ENCODE measurements at places on chromosomes 2 and 18.
A peak's percentile ranks its signal among the peaks of the same experiment; 100 is the strongest.

DNA sequence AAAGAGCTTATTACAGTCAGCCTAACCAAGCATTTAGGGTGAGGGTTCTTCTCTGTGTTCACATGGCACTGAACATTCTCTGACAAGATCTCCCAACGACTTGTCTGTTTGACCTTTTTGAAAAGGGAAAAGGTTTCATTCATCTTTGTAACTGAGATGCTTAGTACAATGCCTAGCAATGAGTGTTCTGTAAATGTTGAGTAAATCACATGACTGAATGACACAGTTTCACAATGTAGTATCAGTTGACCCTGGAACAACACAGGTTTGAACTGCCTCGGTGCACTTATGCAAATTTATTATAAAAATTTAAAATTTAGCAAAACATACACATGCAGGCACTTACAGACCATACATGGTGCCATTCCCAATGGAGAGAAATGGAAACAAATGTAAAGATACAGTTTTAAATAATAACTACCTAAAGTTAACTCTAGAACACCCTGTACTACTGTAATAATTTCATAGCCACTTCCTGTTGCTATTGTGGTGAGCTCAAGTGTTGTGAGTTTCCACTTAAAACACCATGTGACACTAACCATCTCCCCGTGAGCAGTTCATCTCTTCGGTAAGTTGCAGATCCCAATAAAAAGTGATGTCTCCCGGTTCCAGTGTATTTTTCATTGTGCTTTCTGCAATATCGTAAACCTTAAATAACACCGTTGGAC is 34.1 kb upstream of the VWC2L start:
- DNase-seq: no peak

DNA sequence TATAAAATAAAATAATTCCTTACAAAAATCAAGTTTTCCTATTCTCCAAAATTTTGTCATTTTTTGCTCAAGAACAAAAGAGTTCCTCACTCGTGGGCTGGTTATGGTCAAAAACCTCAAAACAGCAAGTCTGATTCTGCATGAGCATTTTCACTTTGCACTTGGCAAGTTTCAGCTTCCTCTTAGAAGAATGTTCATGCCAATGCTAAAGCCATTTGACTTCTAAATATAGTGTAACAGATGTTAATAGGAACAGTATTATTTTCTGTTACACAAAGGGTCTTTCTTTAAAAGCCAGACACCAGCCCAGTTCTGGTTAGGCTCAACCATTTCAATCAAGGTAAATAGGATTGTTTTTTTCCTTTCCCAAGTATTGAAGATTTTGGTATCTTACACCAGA is 261.3 kb upstream of the CCDC68 start:
- DNase-seq: no peak

DNA sequence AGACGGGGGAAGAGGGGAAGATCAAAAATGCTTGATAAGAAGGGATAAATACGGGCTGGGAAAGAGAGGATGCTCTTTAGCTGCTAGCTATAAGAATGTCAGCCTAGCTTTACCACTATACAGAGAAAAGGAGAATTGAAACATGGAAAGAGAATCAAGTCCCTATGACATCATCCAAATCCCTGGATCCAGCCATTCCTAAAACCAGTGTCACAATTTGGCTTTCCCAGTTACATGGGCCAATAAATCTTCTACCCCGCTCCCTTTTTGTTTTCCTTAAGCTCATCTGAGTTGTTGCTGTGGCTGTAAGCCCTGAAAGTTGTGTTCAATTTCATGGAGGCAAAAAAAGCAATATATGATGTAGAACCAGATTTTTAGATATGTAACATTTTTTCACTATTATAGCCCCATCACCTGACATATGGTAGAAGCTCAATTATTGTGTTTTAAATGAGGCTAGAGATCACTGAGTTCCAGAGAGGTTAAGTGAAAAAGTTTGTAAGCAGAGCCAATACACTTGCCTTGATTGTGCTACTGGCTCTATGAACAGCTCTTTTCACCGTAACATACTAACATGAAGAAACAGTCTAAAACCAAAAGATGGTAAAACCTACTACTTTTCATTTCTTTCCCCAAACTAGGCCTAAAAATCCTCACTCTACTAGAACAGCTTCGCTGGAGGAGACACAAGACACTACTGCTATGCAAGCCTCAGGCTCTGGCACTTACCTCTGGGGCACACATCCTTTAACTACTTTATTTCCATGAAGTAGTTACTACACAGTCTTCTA is 4.3 kb downstream of the HNRNPLL start:
- DNase-seq: no peak

GRCh38 chr2:220106065-220106464 is 478.6 kb downstream of the SLC4A3 start:
- DNase-seq: no peak

GRCh38 chr2:176128172-176128981 is 1.1 kb upstream of the HOXD8 start:
- DNase-seq: peak; percentile 16

GRCh38 chr18:31581498-31582197 is 10.0 kb upstream of the TTR start:
- no peak for DNase-seq

DNA sequence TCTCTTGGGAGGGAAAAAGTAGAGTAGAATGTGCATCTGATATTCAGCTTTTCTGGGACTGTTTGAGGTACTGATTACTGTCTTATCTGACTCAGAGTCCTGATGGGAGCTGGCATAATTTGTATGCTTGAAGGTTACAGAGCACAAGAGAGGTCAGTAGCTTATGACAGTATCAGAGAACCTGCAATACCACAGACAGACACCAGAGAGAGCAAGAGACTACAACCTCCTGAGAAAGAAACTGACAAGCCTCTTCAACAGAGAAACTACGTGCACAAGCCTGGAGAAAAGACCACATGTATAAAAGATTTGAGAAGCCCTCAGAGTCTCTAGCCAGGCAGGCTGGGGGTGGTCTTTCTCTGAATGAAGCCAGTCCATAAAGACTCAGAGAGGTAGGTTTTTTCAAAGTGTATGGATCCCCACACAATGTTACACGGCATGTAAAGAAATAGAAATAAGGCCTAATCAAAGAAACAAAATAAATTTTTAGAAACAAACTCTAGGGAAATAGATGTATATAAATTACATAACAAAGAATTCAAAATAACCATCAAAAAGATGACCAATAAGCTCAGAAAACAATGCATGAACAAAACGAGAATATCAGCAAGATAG is 568.3 kb downstream of the LRRTM4 start:
- no peak for DNase-seq

GRCh38 chr18:44562986-44563385 is 117.7 kb upstream of the SETBP1 start:
- DNase-seq: no peak
